ENCODE measurements at places on chromosomes 3 and 15.

GRCh38 chr3:187044206-187044605, 95.1 kb downstream of the RPL39L start:
- DNase-seq, result peak; percentile 39

DNA sequence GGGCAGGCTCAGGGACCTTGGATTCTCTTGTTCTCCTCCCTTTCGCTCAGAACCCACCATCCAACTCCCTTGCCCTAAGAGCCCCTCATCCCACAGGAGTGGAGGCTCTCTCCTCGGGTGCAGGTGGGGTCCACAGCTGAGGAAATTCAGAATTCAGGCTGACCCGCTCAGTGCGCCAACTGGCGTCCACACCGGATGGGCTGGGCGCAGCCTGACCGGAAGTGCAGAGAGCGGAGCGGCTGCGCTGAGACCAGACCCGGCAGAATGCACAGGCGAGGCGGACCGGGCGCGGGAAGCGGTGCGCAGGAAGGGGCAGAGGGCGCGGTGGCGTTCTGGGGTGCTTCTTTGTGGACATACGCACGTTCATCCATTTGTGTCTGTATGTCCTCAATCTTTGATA, 210.4 kb upstream of the NDN start:
- no peak for DNase-seq

DNA sequence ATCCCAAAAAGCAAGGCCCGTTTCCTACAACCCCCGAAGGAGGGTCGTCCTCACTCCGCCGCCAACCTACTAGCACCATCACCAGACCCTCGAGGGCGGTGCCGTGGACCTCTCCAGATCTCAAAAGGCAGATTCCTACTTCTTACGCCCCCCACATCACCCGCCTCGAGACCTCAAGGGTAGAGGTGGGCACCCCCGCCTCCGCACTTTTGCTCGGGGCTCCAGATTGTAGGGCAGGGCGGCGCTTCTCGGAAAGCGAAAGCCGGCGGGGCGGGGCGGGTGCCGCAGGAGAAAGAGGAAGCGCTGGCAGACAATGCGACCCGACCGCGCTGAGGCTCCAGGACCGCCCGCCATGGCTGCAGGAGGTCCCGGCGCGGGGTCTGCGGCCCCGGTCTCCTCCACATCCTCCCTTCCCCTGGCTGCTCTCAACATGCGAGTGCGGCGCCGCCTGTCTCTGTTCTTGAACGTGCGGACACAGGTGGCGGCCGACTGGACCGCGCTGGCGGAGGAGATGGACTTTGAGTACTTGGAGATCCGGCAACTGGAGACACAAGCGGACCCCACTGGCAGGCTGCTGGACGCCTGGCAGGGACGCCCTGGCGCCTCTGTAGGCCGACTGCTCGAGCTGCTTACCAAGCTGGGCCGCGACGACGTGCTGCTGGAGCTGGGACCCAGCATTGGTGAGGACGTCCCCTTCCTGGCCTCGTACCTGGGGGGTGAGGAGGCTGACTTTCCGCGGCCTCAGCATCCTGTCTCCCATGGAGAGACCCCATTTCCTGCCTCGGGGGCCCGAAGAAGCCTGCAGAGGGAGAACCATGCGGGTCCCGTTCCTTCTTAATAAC, at the start of gene MYD88:
MYD88 (plus strand) TSS at position 313 of the 842 bp plus-strand sequence; CDS start at position 353, 40 bp downstream.
- peak; percentile 92 for DNase-seq

- DNase-seq, result no peak
Measured at GRCh38 chr15:49991587-49991986, 127.4 kb downstream of the ATP8B4 start.

DNA sequence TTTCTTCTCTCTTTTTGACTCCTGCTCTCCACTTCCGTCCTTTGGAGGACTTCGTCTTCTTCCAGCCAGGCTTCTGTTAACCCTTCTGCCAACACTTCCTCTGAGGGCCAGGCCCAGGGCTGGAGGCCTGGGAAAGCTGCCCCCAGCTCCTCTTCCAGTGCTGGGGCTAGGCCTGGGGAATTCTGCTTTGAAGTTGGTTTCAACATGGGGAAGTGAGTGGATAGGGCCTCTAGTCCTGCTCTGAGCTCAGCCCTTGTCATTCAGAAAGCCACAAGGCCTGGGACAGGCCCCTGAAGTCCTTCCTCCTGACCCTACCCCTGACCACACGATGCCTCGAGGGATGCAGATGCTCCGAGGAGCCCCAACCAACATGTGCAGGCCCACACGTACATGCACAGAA, 53.9 kb upstream of the HERC1 start:
- DNase-seq, result no peak

GRCh38 chr3:50585919-50586762, 16.8 kb downstream of the HEMK1 start:
- DNase-seq, result no peak

DNA sequence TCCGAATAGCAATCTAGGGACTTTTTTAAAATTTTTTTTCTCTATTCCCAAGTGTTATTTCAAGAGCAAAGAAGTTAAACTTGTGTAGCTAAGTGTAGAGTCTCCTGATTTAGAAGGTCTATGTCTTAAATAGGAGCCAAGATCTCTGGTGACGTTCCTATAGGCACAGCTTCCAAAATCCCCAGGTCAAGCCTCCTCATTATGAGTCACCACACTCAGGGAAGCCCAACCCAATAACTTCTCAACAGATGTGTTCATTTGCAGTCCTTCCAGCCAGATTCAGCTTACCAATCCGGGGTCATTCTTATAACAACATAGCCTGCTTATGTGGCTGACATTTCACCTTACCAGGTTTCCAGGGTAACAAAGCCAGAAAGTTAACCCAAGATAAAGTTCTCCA, 270.3 kb downstream of the IL5RA start:
- DNase-seq, result no peak

- DNase-seq, result no peak
Measured at GRCh38 chr3:52167240-52167639, 13.0 kb upstream of the POC1A start.

DNA sequence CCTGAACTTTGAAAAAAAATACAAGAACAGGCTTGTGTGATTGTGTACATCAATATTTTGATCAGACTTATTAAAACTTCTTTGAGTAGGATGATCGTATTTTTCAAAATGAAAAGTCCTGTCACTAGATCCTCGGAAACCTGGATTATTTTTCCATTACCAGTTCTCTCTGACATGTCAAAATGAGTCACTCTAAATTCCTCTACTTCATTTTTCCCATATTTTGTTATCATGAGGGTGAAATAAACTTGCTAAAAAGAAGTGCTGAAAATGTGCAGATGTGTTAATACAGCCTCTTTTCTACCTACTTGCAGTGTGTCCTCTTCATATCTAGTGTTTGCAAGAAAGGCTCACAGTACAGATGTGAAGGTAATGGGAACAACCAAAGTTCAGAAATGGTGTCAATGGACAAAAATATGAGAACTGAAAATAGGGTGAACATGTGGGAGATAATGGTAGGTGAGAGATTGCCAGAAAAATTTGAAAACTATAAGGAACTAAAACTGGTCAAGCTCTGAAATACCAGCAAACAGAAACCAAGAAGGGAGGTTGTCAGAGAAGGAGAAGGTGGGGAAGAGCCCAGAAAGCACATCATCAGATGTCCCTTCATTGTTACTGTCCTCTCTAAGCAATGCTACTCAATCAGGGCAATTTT, 108.2 kb downstream of the EOMES start:
- DNase-seq, result no peak

DNA sequence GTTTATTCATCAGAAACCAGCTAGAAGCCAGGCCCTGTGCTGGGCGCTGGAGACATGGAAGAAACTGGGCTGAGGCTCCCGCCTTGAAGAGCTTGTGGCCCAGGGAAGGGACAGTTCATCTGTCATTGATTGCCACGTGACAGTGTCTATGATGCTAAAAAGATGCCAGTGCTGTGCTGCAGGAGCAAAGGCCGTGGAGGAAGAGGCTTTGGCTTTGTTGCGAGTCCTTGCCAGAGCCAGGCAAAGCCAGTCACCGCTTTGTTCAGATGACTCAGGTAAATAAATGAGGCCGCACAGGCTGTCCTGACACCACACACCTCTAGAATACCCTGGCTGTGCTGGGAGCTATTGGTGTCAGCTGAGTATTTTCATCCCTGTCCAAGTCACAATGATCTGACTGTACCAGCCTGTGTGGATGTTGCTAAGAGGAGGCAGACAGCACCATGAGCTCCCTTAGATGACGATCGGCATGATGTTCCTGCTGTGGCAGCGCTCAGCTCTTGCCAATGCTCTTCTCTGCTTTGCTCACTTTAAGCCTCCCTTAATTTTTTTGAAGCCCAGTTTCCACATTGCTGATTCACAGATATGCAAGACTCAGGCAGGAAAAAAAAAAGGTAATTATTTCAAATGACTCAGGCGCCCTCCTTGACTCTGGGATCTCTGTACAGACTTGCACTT, 77.5 kb downstream of the CCNL1 start:
- no peak for DNase-seq

DNA sequence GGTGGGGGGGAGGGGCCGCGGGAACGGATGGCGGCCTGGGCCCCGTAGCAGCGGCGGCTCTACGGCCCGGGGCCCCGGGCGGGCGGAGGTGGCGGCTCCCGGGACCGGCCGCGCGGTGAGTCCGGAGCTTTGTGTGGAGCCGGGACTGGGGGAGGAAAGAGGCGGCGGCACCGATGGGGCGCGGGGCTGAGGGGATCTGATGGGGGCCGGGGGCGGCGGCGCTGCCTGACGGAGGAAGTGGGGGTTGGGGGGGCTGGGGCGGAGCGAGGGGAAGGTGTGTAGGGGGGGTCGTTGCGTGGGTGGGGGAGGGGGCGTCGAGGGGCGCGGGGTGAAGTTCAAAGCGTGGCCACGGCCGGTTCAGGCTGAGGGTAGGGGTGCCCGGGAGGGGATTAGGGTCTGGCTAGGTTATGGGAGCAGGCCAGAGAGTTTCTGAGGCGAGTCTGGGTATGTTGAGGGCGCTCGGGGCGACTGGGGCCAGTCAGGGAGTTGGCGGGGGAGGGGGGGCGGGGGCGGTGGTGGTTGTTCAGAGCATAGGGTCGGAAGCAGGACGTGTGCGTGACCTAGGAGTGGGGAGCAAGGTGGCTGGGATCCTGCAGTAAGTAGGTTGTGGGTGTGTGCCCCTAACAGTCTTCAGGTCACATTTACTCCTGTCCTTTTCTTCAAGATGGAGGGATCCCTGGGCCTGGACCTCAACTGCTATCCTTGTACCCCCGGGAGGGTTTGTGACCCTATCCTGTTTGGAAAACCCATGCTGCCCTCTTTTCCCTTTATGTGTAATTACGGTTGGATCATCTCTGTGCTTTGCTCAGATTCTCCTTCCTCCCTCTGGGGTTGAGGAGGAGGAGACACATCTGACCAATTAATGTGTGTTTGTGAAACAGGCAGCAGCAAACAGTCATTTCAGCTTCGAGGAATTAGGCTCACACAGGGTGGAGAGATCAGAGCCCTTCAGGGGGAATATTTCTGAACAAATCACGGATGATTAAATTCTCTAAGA, 644 bp downstream of the ZNF609 start:
- DNase-seq, result peak; percentile 43

DNA sequence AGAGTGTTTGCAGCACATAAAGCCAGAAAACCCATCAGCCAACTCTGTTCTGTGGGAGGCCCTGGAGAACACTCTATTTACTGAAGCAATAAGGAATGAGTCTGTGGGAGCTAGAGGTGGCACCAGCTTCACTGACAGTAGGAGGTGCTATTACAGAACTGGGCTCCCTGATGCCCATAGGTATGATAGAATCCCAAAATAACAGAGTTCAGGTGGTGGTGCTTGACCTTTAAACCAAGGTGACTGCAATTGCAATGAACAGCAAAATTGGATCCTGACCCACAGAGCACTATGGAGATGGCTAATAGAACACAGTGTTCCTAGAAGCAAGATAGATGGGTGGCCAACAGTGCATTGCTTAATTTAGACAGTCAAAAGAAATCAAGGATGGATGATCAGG, 95.4 kb upstream of the RNU6-1 start:
- no peak for DNase-seq

DNA sequence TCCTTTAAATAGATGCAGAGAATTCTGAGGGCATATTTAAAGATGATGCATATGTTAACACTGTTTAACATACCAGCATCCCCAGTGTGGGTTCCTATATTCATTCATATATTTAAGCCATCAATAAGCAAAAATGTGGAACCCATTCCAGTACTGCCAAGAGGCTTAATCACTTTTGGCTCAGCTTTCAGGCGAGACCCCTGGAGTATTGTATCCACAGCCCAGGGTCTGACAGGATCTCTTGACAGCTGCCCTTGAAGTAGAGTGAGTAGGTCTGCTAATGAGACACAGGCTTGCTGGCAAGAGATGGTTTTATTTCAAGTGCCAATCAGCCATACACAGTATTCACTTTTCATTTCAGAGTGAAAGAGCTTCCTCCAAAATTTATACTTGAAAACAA, 367.3 kb downstream of the OCA2 start:
- no peak for DNase-seq

GRCh38 chr3:127667119-127667681, 5.6 kb upstream of the ABTB1 start:
- DNase-seq, result no peak

DNA sequence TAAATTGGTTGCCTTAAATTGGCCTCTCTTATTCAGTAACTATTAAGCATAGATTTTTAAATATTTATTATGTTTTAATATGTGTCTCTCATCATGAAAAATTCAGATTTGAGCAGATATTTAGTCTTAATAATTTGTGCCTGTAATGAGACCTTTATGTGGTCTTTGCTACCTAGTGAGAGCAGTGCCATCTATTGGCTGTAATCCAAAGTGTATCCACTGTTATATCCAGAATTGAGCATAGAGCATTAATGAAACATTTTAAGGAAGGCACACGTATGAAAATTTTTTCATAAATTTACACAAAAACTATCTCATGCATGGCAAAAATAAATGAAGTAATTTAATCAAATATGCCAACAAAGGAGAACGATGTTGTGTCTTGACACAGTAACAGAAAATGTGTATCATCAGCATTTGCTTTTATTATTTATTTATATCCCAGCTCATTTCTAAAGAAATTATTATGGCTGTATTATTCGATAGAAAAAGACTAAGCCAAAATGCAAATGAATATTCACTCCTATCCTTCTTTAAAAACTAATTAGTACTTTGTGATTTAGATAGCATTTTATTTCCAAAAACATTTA, 203.5 kb downstream of the RSRC1 start:
- no peak for DNase-seq

DNA sequence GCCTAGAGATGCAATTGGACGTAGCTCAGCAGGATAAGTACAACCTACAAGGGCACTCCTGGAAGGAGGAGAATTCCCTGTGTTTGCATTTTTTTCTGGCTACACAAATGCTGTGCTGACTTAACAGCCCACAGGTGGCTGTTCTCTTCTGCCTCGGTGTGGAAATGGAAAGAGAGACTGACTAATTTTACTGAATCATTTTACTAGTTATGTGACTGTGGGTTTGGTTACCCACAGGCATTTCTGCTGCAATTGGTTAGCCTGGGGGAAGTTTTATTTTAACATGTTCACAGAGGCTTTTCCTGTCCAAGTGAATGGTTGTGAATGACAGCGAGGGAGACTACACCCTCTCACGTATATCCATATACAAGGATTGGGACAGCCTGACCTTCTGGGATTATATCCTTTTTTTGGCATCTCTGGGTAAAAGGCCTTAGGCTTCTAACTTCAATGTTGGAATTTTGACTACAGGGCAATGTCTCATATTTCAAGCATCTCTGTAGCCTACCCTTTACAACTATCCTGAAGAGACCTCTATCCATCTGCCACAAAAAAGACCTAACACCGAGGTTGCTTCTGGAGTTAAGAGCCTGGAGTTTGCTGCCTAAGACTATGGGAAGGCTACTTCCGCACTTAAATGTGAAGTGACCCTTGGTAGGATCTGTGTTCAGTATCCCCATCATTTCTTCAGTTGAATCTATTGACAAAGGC, 67.2 kb upstream of the TP63 start:
- DNase-seq, result peak; percentile 5
